ENCODE measurements at places on chromosomes 5 and 9.

- DNase-seq = no peak
These were observed 12.3 kb downstream of the CCNH start for GRCh38 chr5:87400305-87400899.

DNA sequence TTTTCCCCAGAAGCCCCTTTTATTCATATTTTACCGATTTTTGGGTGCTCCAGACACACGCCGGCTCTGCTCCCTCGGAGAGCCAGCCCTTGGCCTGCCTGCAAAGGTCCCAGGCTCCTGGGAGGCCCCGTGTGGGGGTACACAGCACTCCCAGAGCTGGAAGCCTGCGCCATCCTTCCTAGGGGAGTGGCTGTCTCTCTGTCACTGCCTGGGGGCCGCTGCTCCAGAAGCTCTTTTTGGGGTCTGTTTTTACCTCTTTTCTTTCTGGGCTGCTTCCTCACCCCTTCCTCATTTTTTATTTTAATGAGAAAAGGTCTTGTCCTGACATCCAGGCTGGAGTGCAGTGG lies 119.1 kb upstream of the COL5A1 start:
- DNase-seq = no peak

DNA sequence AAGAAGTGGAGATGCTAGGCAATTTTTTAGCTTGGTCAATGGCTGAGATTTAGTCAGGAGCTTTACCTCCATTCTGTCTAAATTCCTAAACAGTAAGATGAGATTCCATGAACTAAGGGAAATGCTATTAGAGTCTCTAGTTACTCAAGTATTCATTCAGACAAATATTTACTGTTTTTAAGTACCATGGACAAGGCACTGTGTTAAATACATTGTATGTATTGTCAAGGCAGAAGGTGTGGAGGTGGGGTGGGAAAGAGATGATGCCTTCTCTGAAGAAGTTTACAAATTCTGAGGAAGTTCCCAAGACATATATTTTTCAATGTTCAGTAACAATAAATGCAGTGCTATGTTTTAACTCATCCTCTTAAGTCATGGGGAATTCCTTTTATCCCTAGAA lies 459.9 kb upstream of the NMUR2 start:
- DNase-seq = no peak

GRCh38 chr9:110655754-110656641 lies 12.6 kb upstream of the MUSK start:
- DNase-seq = no peak

- no peak for DNase-seq
These were observed 25.9 kb downstream of the HOMER1 start for GRCh38 chr5:79488058-79488457.

- no peak for DNase-seq
These were observed 64.4 kb downstream of the MCCC2 start for GRCh38 chr5:71651579-71651978.

GRCh38 chr5:10793785-10794184 lies 32.8 kb upstream of the DAP start:
- DNase-seq = no peak

GRCh38 chr5:159785656-159786055 lies 130.6 kb upstream of the ADRA1B start:
- DNase-seq = no peak

DNA sequence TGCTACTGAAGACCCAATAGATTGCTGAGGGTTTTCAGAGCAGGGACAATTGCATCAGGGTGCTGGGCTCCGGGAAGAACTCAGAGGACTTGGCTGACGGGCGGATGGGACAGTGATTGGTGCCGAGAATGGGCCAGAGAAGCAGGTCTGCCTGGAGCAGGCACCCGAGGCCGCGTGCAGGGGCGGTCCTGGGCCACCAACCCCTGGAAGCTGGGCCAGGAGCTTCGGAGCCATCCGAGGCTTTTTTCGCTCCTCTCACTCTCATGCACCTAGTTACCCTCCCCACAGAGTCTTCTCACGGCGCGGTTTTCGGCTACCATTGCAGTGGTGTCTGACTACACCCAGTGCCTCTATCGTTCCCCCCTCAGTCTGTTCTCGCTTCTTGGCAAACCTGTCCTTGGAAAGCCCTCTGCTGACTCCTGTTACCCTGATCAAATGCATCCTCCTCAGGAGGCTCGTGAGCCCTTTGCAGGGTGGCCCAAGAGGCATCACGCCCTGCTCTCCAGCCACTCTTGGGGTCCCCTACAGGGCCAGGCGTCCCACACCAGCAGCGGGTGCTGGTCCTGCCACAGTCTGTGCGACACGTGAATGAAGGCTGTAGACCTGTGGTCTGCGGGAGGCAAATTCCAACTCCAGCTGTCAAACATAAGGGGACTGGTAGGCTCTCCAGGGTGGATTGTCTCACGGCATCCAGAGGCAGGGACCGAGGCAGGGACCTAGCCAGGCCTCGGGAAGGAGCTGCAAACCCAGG lies 1.2 kb upstream of the CLPTM1L start:
- DNase-seq = no peak

GRCh38 chr5:140365282-140365681 lies 5.3 kb downstream of the SLC4A9 start:
- DNase-seq = no peak

DNA sequence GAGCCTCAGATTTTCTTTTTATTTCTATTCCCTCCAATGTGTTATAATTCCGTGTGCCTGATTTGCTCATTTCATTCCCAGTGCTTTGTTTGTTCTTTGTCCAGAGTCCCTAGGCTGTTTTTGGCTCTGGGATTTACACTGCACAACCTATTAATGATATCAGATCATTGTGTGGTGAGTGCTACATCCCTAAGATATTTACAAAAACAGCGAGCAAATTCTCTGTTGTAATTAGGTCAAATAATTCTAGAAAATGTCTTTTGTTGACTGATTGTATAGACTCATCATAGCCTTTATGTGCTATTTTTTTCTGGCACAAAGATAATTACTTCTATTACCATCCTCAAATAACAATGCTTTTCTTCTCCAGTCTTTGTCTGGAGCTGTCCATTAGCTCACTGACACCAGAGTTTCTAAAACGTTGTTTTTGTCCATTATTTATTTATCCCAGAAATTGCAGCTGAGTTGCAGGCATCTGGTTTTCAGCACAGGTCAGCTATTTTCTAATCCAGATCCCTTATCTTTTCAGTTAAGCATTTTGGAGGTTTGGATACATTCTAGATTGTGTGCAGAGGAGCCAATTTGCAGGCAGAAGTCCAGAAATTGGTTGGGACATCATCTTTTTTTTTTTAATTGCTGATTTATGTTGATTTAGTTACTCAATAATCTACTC lies 379.9 kb upstream of the DMAC1 start:
- DNase-seq = no peak

DNA sequence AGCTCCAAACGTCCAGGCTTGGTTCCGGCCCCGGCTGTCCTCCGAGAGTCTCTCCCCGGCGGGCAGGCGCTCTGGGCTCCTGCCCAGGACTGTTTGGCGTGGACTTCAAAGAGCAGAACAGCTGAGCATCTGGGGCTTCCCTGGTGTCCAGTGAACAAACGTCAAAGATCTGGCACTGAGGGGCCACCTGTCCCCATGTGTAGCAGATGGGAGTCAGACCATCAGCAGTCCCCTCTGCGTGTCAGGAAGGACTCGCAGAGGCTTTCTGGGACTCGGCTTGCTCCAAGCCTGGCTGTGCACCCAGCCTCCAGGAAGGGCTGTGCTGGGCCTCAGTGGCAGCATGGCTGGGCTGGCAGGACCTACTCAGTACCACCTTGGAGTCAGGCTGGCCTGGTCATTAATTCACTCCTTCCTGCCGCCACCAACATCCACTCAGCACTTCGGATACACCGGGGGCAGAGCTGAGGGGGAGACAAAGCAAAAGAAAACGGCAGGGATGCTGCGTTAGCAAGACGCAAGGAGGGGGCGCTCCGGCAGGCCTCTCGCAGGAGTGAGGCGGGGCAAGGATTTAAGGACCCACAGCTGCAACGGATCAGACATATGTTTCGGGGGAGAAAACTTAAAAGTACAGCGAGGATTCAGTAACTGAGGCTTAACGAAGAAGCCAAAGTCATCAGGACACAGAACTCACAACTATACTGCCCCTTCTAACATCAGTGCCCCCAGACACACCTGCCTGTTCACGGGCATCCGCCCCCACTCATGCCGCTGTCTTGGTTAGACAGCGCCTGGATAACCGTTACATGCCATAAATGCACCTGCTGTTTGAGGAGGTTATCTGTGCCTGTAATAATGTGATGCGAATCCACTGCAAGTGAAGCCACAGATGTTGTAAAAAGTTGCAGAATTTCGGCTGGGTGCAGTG lies 164.5 kb upstream of the PHYKPL start:
- DNase-seq = no peak

GRCh38 chr5:6287176-6287575 lies 91.2 kb downstream of the MED10 start:
- no peak for DNase-seq

- no peak for DNase-seq
These were observed 19.8 kb upstream of the OTULIN start for GRCh38 chr5:14644623-14645237.

DNA sequence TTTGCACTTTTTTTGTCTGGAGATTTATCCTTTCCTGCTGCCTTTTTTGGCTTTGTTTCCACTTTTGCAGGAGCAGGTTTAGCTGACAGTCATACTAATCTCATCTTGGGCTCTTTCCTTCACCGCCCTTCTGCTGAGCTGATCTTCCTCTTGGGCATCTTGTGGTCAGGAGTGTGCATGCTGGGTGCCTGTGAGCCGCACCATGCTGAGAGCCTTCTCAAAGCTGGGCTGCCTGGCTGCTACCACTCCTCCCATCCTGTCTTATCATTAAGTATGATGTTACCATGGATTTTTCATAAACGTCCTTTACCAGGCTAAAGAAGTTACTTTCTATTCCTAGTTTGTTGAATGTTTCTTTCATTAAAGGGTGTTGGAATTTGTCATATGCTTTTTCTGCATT lies 49.5 kb upstream of the MCCC2 start:
- no peak for DNase-seq

GRCh38 chr9:100428871-100429654 lies 2.1 kb downstream of the MSANTD3 start:
- no peak for DNase-seq

- DNase-seq = peak; percentile 69
These were observed 1.3 kb downstream of the ANP32B start for GRCh38 chr9:97984188-97985057.

GRCh38 chr9:17859228-17859627 lies 280.4 kb downstream of the SH3GL2 start:
- DNase-seq = no peak

DNA sequence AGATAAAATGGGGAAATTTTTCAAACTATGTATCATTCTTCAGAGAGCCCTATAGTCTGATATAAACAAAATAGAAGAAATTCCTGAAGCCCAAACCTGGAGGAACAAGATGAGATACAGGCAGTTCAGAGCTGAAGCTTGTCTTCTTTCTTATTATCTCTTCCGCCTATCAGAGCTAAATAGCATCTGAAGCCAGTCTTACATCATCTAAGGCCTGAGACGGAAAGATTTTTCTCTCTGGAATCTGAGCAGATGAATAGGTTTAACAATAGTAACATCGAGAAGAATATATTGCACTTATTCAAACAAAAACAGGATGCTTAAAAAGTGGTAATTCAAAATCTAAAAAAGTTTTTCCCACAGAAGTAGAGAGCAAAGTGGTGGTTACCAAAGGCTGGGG lies 59.8 kb downstream of the LPAR1 start:
- no peak for DNase-seq

- no peak for DNase-seq
These were observed 226.3 kb downstream of the AOPEP start for GRCh38 chr9:94952565-94953373.

GRCh38 chr9:96217294-96217707 lies 84.7 kb downstream of the HSD17B3 start:
- no peak for DNase-seq

- DNase-seq = no peak
These were observed 176.4 kb upstream of the PITX1 start for GRCh38 chr5:135210286-135211055.

- no peak for DNase-seq
These were observed 58.7 kb upstream of the CTSL start for GRCh38 chr9:87667164-87667738.

DNA sequence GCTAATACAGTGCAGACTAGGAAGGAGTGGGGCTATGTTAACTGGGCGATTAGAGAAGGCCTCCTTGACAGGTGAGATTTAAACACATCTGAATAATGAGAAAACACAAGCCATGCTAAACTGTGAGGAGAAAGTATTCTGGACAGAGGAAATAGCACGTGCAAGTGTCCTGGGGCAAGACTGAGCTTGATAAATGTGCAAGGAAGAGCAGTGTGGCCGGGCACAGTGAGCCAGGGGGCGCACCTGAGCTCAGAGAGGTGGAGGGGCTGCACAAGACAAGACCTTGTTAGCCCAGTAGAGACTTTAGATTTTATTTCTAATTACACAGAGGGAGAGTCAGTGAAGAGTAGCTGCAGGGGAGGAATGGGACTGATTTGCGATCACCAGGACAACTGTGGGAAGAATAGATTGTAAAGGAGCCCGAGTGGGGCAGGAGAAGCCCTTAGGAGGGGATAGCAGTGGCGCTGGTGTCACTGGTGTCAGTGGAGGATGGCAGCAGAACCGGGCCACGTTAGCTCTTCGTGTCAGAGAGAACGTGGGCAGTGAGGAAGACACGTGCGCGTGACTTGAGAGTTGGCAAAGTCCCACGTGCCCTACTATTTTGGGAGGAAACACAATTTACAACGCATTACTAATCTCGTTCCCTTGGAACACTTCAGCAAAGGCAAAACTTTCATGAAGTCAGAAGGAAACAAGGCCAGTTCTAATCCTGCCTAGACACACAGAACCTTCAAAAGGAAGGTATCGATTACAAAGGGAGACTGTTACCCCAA lies 17.9 kb upstream of the C5orf47 start:
- no peak for DNase-seq

- DNase-seq = no peak
These were observed 51.0 kb downstream of the HABP4 start for GRCh38 chr9:96500696-96501632.
